ENCODE measurements at places on chromosomes 11 and 22.

DNA sequence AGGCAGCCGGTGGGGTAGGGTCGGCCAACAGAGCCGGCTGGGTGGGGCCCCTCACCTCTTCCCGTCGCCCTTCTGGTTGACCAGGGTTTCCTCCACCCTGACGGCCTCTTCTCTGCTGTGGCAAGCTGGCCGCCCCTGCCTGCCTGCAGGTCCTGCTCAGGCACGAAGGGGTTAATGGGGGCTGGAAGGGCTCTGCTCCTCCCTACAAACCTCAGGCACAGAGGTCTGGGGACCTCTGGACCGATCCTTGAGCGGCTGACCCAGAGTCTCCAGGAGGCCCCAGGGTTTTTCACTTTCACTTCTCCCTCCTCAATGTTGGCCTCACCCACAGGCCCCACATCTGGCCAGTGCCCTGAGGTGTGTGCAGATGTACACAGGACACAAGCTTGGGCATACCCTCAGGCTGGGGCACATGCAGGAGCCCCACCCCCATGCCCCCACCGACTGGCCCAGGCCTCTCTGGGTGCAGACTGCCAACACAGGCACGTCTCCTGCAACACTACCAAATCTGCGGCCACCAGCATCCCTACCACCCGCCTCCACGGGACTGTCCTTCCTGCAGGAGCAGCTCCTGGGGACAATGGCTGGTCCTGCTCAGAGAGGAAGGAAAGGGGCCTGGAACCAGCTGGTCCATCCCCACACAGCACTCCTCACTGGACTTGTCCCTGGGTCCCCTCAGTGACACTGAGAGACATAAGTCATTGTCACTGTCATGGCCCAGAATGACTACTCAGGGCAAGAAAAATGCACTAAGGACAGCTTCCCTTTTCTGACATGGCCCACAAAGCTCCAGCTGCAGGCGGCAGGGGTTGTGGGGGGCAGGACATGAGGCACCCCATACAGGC lies 3.2 kb upstream of the TBX1 start:
- DNase-seq, result no peak

DNA sequence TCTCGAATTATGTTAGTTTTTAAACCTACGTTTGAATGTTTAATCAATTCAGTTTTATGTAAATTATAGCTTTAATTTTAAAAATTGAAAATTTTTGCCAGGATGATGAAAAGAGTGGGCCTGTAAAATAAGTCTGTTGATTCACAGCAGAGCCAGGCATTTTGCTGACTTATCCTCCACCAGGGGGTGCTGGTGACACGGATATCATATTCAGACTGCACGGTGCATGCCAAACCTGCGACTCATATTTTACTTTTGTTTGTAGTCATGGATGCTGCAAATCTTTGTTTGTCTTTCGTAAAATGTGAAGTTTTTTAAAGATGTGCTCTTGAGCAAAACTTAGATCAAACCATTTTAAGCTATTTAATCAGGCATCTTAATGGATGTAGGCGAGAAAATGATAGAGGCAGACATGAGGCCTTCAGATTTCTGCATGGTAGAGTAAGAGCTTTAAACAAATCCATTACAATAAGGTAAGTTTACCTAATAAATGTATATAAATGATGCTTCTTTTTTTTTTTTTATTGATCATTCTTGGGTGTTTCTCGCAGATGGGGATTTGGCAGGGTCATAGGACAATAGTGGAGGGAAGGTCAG lies 3.6 kb upstream of the OR8B3 start:
- no peak for DNase-seq

GRCh38 chr22:16970446-16970845 lies 37.6 kb downstream of the GAB4 start:
- DNase-seq, result no peak

- no peak for DNase-seq
These were observed 4.5 kb upstream of the TPBGL start for GRCh38 chr11:75236062-75236461.

GRCh38 chr11:93216511-93217101 lies 18.8 kb upstream of the SLC36A4 start:
- DNase-seq, result no peak
